ENCODE measurements at places on chromosomes 7 and 10.

DNA sequence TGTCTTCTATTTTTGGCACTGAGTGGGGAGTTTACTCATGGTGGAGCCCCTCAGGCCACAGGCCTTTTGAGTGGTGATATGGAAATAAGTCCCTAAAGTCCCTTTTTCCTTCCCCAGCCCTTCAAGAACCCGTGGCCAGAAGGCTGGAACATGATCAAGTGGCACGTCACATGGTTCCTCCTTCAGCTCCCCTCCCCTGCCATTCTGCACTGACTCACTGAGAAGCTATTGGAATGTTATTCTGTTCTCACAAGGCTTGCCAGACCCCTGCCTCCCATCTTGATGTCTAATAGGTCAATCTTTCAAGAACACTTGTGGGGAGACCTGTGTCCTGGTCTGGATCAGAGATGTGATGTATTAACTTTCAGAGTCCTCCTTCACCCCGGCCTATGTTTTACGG is 279.8 kb downstream of the SEC23IP start:
- no peak for DNase-seq

DNA sequence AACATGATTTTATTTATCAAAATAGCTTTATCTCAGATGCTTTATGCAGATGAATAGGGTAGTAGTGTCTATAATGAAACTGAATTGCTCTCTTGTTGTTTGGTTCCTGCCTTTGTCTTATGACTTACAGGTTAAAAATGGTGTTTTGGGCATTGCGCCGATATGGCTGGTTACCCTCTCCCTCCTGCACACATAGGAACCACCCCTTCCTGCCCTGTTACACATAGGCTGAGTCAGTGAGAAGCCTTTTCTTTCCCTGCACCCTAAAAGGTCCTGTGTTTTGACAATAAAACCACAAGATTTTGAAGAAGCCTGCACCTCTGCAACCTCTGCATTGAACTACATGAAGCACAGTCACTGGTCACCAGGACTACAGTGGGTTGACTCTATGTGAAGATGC is 655.8 kb upstream of the ANKRD30A start:
- DNase-seq, result no peak

- DNase-seq, result peak; percentile 60
These were observed 51.2 kb downstream of the KIF5B start for GRCh38 chr10:32005050-32005449.

DNA sequence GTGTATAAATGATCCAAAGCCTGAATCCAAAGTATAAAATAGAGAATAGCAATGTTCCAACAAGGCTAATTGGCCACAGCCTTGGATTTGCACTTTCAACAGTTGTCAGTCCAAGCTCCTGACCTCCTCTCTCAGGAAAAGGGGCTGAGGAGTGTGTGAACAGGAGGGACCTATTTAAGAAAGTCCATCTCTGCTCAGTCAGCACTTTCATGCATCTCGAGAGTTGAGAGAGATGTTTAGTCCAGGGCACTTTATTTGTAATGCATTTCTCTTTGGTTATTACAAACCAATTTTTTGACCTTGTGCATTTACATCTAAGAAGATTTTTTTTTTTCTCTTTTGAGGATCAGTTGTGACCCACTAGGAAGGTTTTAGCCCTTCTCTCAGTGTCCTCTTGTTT is 244.2 kb downstream of the CREB5 start:
- DNase-seq, result no peak

GRCh38 chr10:88934900-88935672 is 17.5 kb downstream of the ACTA2 start:
- peak; percentile 46 for DNase-seq

DNA sequence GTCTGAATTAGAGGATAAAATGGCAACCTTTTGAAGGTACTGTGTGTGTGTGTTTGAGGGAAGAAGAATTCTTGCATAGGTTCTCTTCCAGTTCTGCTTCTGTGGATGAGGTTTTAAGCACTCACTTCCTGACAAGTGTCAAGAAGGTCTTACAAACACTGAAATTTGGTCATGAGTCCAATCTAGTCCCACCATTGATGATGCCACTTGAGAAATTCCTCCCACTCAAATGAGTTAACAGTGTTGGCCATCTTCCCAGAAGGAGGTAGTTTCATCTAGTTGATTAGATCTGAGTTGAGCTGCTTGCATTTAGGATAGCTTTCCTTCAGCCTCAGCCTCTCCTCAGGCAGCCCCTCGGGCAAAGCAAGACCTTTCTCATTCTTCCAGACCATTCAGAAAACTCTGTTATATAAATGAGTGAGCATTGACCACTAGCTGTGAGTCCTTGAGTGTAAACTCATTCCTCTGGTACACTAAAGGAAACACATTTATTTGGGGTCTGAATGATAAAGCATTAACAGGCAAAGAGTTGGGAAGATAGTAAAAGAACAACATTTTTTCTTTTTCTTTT is 189.5 kb downstream of the TRIL start:
- no peak for DNase-seq

DNA sequence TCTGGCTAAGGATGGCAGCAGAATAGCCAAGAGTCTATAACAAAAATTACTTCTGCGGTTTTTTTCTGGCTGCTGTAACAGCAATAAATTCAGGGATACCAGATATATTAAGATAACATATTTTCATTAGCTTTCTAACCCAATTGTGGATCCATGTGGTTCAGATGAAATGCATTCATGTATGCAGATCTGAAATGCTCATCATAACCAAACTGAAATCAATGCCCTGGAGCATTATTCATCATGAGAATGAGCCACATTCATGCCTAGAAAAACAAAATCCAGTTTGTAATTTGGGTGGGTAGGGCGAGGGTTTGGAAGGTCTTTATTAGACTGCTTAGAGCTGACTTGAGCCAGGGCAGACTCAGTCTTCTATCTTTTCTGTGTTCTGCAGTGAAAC is 69.8 kb upstream of the SEMA3A start:
- DNase-seq, result no peak

DNA sequence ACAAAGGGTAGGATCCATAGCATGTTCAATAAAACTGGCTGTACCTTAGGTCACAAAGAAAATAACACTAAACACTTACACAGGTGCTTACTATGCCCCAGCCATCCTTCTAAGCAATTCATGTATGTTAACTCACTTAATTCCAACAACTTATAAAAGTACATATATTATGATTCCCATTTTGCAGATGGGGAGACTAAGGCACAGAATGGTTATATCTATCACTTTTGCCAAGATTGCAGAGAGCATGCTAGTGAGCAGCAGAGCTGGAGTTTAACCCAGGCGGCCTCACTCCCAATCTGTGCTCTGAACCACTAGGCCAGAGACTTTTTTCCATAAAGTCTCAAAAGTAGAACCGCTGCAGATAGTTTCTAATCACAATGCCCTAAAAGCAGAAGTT is 18.9 kb upstream of the UBN2 start:
- no peak for DNase-seq

DNA sequence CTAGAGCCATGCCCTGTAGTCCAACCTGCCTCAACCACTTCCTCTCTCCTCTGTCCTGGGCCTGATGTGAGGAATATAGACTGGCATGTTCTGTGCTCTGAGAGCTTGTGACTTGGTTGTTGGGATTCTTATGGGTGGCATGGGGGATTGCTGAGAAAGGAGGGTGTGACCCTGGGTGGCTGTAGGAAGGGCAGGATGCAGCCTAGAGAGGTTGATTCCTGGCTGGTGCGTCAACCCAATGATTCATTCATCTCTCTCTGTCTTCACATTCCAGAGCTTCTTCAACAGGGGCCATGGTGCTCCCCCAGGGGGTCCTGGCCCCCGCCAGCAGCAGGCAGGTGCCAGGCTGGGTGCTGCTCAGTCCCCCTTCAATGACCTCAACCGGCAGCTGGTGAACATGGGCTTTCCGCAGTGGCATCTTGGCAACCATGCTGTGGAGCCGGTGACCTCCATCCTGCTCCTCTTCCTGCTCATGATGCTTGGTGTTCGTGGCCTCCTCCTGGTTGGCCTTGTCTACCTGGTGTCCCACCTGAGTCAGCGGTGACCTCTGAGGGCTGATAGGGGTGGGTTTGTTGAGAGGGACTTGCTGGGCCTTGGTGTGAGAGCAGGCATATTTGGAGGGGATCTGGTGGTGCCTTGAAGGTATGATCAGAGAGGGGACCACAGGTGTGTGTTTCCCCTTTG is 2.6 kb downstream of the FAM241B start:
- DNase-seq, result no peak

- DNase-seq, result no peak
These were observed 58.9 kb upstream of the ADO start for GRCh38 chr10:62745581-62745980.
